Myocyte (in vitro differentiated cells): ENCODE measurements at places on chromosomes 1 and 21.

DNA sequence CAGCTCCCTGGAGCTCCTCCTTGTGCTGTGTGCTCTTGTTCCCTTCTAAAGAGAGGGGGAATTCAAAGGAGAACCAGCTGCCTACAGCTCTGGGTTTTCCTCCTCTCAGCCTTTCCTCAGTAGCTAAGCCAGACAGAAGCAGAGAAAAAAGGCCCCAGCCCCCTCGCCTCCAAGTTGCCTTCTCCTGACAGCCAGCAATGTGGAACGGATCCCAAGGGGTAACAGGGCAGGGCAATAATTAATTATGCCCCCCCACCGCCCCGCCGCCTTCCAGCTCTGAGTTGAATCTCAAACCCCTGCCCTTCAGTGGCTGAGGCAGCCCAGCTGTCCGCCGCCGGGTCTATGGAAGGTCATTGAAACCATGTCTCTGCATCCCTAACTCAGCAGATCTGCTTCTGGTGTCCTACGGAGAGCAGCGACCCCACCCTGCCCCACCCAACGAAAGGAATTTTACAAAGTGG, 69.0 kb upstream of the GOLT1A start:
- DNase-seq = peak; percentile 47

GRCh38 chr1:110133436-110133835, 16.9 kb upstream of the SLC6A17 start:
- DNase-seq = no peak

GRCh38 chr1:54252371-54252936, 52.5 kb downstream of the MRPL37 start:
- no peak for DNase-seq

GRCh38 chr1:233904633-233905415, at the start of gene SLC35F3:
SLC35F3 (plus strand) TSS chr1:233904676.
- no peak for DNase-seq

GRCh38 chr1:53902235-53903138, 8.5 kb downstream of the DIO1 start:
- peak; percentile 87 for DNase-seq

- no peak for DNase-seq
Observed at GRCh38 chr1:208156741-208157140, 87.4 kb downstream of the PLXNA2 start.

DNA sequence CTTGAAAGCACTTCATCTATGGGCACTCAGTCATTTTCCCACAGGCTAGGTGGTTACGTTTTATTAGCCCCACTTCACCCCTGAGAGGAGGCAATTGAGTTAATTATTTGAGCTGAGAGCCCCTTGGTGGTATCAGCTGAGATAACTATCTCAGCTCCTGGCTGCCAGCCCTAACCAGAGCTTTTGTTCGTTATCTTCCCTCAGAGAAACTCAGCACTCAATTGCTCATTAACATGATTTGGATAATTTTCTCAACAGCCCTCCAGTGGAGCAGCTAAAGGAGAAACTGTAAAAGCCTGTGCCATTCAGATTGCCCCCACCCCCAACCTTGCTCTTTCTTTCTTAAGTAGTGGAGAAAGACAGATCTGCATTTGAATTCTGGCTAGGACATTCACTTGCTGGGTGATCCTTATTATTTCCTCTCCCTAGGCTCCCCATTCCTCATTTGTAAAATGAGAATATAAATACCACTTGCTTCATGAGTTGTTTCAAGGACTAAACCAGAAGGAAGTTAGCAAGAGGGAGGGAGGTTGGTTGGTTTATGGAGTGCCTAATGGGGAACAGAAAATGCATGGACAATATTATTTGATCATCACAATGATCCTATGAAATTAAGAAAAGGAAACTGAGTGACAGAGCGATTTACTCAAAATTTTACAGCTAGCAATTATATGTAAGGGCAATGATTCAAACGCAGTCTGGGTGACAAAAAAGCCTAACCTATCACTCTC, 218.7 kb upstream of the FGGY start:
- no peak for DNase-seq

- no peak for DNase-seq
Observed at GRCh38 chr1:206551296-206551985, 44.1 kb downstream of the RASSF5 start.

- peak; percentile 65 for DNase-seq
Observed at GRCh38 chr1:94522304-94522703, 19.3 kb downstream of the F3 start.

DNA sequence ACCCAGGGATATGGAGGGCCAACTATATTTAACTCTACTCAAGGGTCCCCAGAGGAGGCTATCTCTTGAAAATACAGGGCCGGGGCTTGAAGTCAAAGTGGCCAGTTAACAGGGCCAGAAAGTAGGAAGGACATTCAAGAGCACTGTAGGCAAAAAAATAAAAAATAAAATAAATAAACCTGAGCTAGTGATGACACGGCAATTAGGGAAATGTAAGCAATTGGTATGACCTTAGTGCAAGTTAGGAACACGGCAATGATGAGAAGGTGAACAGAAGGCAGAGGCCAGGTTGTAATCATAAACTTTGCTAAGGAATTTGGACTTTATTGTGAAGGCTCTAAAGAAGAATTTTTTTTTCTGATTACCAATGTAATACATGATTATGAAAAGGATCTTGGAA, 3.4 kb upstream of the B3GALNT2 start:
- no peak for DNase-seq

DNA sequence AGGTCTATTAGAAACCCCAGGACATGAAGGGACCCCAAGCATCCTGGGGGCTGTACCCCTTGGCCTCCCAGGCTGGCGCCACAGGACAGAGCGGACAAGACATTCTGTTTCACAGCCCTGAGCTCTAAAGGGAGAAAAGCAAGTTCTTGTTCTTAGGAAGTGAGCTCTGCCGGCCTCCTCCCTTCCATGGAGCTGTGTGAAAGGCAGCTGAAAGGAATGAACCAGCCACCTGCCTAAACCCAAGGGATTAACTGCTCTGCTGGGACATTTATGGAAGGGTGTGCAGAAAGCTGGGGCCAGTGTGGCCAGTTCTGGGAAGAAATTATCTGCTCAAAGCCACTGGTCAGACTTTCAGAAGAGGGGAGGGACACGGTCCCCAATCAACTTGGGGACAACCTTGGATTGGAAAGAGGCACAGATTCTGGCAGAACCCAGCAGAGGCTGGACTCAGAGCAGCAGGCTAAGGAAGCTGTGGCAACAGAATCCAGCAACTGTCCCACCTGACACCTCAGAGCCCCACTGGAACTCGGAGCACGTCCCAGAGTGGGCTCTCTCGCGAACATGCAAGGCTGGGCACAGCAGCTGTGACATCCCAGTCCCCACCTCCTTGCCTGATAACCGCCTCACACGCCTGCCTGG, 2.1 kb downstream of the KLHL21 start:
- DNase-seq = peak; percentile 78
